ENCODE measurements at places on chromosomes 4 and X. TPM values are rescaled to one million over a fixed set of nuclear protein-coding genes. Genes with fewer than 3 reads are reported as not detected.

Gene ERAS
- not detected for total RNA-seq

Gene METAP1
- total RNA-seq: 56.0 TPM

Gene UCP1
- not detected for total RNA-seq

Gene MAGEA4
- not detected for total RNA-seq

Gene EIF1AX
- 37.4 TPM for total RNA-seq

Gene SLC25A43
- 5.6 TPM for total RNA-seq

Gene SPON2
- 10.9 TPM for total RNA-seq

Gene INTU
- total RNA-seq: 6.4 TPM

Gene HAND2
- not detected for total RNA-seq

Gene SSX4B
- not detected for total RNA-seq

Gene PPP1R3F
- 6.5 TPM for total RNA-seq

Gene PRRG3
- total RNA-seq: under 0.01 TPM

Gene GABRE
- total RNA-seq: 0.21 TPM

Gene UXT
- 165 TPM for total RNA-seq

Gene CXCL1
- total RNA-seq: 112 TPM

Gene SERPINA7
- not detected for total RNA-seq

Gene CD38
- not detected for total RNA-seq

Gene NPY2R
- not detected for total RNA-seq

Gene CCDC120
- 6.4 TPM for total RNA-seq

Gene PPARGC1A
- total RNA-seq: 3.3 TPM

Gene NOX1
- not detected for total RNA-seq

Gene RAI2
- total RNA-seq: 3.2 TPM

Gene CLIC2
- not detected for total RNA-seq

Gene TAF7L
- 0.33 TPM for total RNA-seq

Gene OPRPN
- not detected for total RNA-seq

Gene SSX2
- not detected for total RNA-seq

Gene MAGEA2
- not detected for total RNA-seq

Measured in kidney epithelial cell (primary cell).